ENCODE measurements at places on chromosomes 3 and 15. TPM values are rescaled to one million over a fixed set of nuclear protein-coding genes. Genes with fewer than 3 reads are reported as not detected.

KPNA4 gene
- 64.8 TPM for total RNA-seq

PFN2 gene
- 4.2 TPM for total RNA-seq

TRIM59 gene
- 43.3 TPM for total RNA-seq

BCHE gene
- not detected for total RNA-seq

DNA sequence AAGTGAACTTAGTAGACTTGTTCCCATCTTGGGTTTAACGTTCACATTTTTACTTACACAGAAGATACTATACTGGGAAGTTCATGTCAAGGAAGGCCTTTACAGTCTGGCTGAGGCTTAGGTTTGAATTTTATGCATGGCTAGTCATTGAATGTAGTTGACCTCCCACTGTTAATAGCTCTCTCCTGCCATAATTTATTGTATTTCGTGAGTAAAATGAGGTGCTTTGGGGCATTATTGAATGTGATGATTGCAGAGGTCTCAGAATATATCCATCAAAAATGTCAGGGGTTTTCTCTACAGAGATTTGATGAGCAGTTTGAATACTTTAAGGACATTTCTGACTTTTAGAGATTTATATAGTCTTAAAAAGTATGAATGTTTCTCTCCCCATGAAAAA is 356.6 kb upstream of the GRM7 start:
- DNase-seq = no peak

DNA sequence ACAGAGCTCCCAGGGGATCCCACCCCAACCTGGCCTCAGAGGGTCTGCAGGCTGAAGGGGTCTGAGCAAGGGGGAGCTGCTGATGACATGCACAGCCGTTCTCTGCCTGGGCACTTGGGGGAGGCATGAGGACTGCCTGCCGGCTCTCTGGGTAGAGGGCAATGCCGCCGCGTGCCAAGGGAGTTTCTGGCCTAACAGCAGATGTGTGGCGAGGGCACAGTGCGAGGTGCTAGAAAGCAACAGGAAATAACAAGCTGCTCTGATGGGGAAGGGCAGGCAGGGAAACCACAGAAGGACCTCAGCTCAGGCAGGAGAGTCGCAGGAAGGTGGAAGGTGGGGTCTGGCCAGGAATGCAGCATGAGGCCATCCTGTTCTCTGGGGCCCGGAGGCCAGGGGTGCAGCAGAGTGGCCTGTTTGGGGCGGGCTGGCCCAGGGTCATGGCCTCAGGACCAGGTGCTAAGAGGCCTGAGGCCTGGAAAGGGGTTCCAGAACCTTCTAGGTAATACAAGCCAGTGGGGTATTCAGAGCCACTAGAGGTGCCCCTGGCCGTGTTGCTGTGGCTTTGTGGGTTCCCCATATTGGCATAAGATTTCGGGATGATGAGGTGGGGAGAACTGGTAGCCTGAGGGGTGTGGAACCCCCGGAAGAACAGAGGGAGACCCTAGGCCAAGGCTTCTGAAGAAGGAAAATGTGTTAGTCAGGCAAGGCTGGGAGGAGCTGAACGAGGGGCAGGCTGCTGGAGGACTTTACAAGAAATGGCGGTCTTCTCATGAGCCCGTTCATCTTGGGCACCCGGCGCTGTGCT is 41.2 kb downstream of the RGMA start:
- DNase-seq = no peak

GRCh38 chr15:57922776-57923175 is 142.7 kb downstream of the ALDH1A2 start:
- no peak for DNase-seq

GRCh38 chr3:187802928-187803259 is 57.6 kb upstream of the BCL6 start:
- peak; percentile 64 for DNase-seq

GRCh38 chr15:57932348-57932747 is 133.2 kb downstream of the ALDH1A2 start:
- DNase-seq = no peak

- DNase-seq = no peak
These were observed 18.2 kb downstream of the CMTM6 start for GRCh38 chr3:32484436-32484835.

GRCh38 chr3:72461787-72462186 is 386.5 kb downstream of the SHQ1 start:
- DNase-seq = no peak

GRCh38 chr15:100043068-100043641 is 298.6 kb downstream of the ADAMTS17 start:
- no peak for DNase-seq

- DNase-seq = no peak
These were observed 343.9 kb downstream of the GRM7 start for GRCh38 chr3:7204848-7205156.

GRCh38 chr15:55742498-55742926 is 440 bp downstream of the PRTG start:
- peak; percentile 18 for DNase-seq

Measured in activated naive CD8-positive, alpha-beta T cell treated with anti-CD3 and anti-CD28 coated beads for 36 hours (primary cell).